Urinary bladder (tissue), 4 donors: ENCODE measurements at places on chromosomes 6 and 20. TPM values are rescaled to one million over a fixed set of nuclear protein-coding genes. Genes with fewer than 3 reads are reported as not detected.

The WFDC5 gene
- 0.27 TPM for polyA plus RNA-seq

GRCh38 chr6:98816799-98817198, 17.6 kb upstream of the POU3F2 start:
- DNase-seq: no peak

GRCh38 chr6:157314705-157315321, 8.5 kb downstream of the TMEM242 start:
- no peak for DNase-seq

- DNase-seq: no peak
Measured at GRCh38 chr6:35202066-35202546, 11.7 kb upstream of the SCUBE3 start.
